ENCODE measurements at places on chromosomes 12 and 14. TPM values are rescaled to one million over a fixed set of nuclear protein-coding genes. Genes with fewer than 3 reads are reported as not detected.

Gene OXA1L
- 134 TPM for total RNA-seq

Gene NFATC4
- total RNA-seq = 1.3 TPM

Gene RTL1
- not detected for total RNA-seq

Gene GPR84
- total RNA-seq = not detected

Gene AQP6
- not detected for total RNA-seq

Gene CD163L1
- total RNA-seq = not detected

Gene RBM23
- total RNA-seq = 46.9 TPM
